ENCODE measurements at places on chromosomes 3 and 15. TPM values are rescaled to one million over a fixed set of nuclear protein-coding genes. Genes with fewer than 3 reads are reported as not detected.

The SKOR1 gene
- total RNA-seq = 1.5 TPM

The MYO9A gene
- 61.2 TPM for total RNA-seq

The ARPP21 gene
- total RNA-seq = not detected

The DIS3L gene
- total RNA-seq = 23.9 TPM

The CAV3 gene
- total RNA-seq = 0.66 TPM

The EPHB1 gene
- total RNA-seq = 5.3 TPM

The CTXND1 gene
- total RNA-seq = 3.7 TPM

The CLEC3B gene
- total RNA-seq = 137 TPM

The NMNAT3 gene
- total RNA-seq = 11.7 TPM

The LIPC gene
- total RNA-seq = 11.2 TPM

The ANKRD34C gene
- not detected for total RNA-seq

The XYLB gene
- total RNA-seq = 4.0 TPM

The GOLGA6B gene
- total RNA-seq = 0.42 TPM

The SH2D7 gene
- total RNA-seq = not detected

The C3orf49 gene
- not detected for total RNA-seq

The FGF7 gene
- total RNA-seq = 102 TPM

The SCN11A gene
- 0.98 TPM for total RNA-seq

The MB21D2 gene
- total RNA-seq = 3.6 TPM

The CPNE9 gene
- not detected for total RNA-seq

The HTR3E gene
- total RNA-seq = not detected
